ENCODE measurements at places on chromosomes 5 and 9. TPM values are rescaled to one million over a fixed set of nuclear protein-coding genes. Genes with fewer than 3 reads are reported as not detected.

The ADRA1B gene
- 0.26 TPM for total RNA-seq

The AK6 gene
- total RNA-seq = 45.3 TPM

The BAAT gene
- not detected for total RNA-seq

The TSSK1B gene
- not detected for total RNA-seq

The NUTM2G gene
- total RNA-seq = not detected

The SKP2 gene
- 69.6 TPM for total RNA-seq

The SLC27A6 gene
- total RNA-seq = not detected

The NFX1 gene
- total RNA-seq = 27.8 TPM

The LCN1 gene
- total RNA-seq = not detected

The POLR3G gene
- total RNA-seq = 16.2 TPM

The PGM5 gene
- 0.41 TPM for total RNA-seq

The FYB1 gene
- total RNA-seq = 1.5 TPM

The PCDHGB7 gene
- total RNA-seq = 6.4 TPM

The PCDHA4 gene
- total RNA-seq = not detected

The FCN2 gene
- not detected for total RNA-seq

The FAM240B gene
- total RNA-seq = not detected

The SLC1A3 gene
- not detected for total RNA-seq

The SLC6A18 gene
- total RNA-seq = not detected

The SVEP1 gene
- 6.4 TPM for total RNA-seq

The TMEFF1 gene
- total RNA-seq = 2.0 TPM

The NMUR2 gene
- not detected for total RNA-seq

The RNF208 gene
- 2.0 TPM for total RNA-seq

The DOCK2 gene
- 1.4 TPM for total RNA-seq

The TMEM171 gene
- 1.4 TPM for total RNA-seq
